ENCODE measurements at places on chromosomes 1 and 21.
A peak's percentile ranks its signal among the peaks of the same experiment; 100 is the strongest.

DNA sequence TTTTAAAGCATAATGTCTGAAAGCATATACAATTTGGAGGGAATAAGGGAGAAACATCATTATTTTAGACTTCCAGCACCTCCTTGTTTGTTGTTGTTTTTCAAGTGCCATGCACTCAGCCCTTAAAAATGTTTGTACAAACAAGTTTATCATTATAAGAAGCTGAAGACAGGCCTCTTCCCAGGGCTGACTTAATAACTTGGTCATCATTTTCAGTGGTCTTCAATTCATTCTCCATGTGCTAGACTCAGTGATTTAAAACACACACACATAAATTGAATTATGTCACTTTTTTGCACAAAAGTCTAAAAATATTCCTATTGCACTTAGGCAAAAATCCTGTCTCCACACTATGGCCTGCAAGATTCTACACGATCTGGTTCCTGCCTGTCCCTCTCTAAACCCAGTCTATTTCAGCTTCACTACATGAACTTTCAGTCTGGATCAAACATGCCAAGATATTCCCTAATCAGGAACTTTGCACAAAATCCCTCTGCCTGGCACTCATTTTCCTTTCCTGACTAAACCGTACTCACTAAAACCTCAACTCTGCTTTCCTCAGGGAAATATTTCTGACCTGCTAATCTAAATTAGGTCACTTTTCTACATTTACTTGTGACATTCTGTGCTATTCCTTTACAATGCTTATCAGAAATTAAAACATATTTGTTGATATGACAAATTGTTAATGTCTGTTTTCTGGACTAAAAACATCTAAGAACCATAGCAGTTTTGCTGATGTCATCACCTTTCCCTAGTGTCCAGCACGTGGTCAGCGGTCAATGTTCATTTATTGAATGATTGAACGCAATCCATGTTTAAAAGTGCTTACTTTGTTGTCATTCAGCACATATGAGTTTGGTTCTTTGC lies 14.8 kb upstream of the GBP5 start:
- H3K4me1 ChIP-seq = no peaks in the 10 kb centered on the region
- no peak for DNase-seq
- no peak overlapping the region for H3K4me3 ChIP-seq
- no peak overlapping the region for H3K27ac ChIP-seq

- no peaks in the 10 kb centered on the region for H3K4me1 ChIP-seq
- no peak overlapping the region for H3K4me3 ChIP-seq
- no peak overlapping the region for H3K27ac ChIP-seq
Measured at GRCh38 chr1:177287994-177288393, 117.2 kb downstream of the BRINP2 start.

- no peak for DNase-seq
- no peak overlapping the region for H3K4me3 ChIP-seq
- H3K27me3 ChIP-seq = peaks cover 9% of the 10 kb centered on the region
- no peaks in the 10 kb centered on the region for H3K4me1 ChIP-seq
- no peaks in the 10 kb centered on the region for H3K36me3 ChIP-seq
- no peak overlapping the region for H3K27ac ChIP-seq
Measured at GRCh38 chr1:3479511-3480368, 25.3 kb downstream of the ARHGEF16 start.

GRCh38 chr1:106266786-106267185 lies 789.7 kb upstream of the PRMT6 start:
- no peaks in the 10 kb centered on the region for H3K36me3 ChIP-seq
- H3K27me3 ChIP-seq = no peaks in the 10 kb centered on the region
- H3K4me3 ChIP-seq = no peak overlapping the region
- H3K27ac ChIP-seq = no peak overlapping the region
- DNase-seq = no peak
- H3K4me1 ChIP-seq = no peaks in the 10 kb centered on the region

GRCh38 chr1:151809290-151809984 lies 4.2 kb upstream of the LINGO4 start:
- no peaks in the 10 kb centered on the region for H3K36me3 ChIP-seq
- no peak overlapping the region for H3K27ac ChIP-seq
- no peak overlapping the region for H3K4me3 ChIP-seq

DNA sequence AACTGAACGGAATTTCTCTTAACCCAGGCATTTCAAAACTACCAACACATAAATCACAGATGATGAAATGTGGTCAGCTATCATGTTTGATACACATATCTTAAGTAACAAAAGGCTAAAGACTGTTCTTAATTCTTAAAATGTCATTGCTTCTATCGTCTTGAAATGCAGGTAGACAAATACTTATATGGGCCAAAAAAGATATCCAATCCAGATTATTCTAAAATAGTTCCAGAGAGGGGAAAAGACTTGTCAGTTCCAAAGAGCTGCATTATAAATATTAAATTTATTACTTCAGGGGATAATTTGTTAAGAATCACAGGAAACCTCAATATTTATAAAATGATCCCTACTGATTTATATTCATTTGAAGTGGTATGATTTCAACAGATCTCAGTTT lies 259.4 kb downstream of the FAF1 start:
- no peak overlapping the region for H3K27ac ChIP-seq
- H3K4me1 ChIP-seq = peaks cover 2% of the 10 kb centered on the region
- no peak for DNase-seq
- H3K36me3 ChIP-seq = no peaks in the 10 kb centered on the region
- H3K4me3 ChIP-seq = no peak overlapping the region
- no peaks in the 10 kb centered on the region for H3K27me3 ChIP-seq

DNA sequence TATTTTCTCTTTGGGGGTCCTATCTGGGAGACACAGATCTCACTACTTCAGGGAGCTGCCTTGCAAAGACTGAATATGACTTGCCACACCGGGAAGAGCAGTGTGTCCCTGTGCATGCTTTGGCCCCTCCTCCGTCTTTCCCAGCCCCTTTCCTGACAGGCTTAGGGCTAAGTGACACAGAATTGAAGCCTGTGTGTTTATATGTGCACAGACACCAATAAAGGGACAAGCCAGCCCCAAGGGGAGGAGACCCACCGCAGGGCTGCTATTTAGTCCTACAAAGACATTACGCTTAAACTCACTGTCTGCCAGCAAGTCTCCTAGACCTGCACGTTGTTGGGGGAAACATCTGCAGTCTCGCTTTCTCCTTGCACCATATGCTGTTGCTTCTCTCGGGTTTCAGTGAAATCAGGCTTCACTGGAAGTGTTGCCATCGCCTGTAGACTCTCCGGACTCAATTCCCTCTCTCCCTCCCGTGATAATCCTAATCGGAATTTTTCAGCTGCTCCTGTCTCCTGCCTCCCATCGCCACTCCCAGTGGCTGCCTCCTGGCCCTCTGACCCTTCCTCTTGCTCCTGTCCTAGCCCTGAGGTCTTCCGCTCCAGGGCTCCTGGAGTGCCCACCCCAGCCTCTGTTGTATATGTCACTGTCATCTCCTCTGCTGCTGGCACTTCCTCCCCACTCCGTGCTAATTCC lies 58.5 kb upstream of the LRRC53 start:
- no peaks in the 10 kb centered on the region for H3K36me3 ChIP-seq
- no peaks in the 10 kb centered on the region for H3K4me1 ChIP-seq
- no peak overlapping the region for H3K27ac ChIP-seq
- no peak overlapping the region for H3K4me3 ChIP-seq
- DNase-seq = no peak

- H3K27ac ChIP-seq = no peak overlapping the region
- no peak overlapping the region for H3K4me3 ChIP-seq
- no peaks in the 10 kb centered on the region for H3K36me3 ChIP-seq
- no peak for DNase-seq
- no peaks in the 10 kb centered on the region for H3K27me3 ChIP-seq
- no peaks in the 10 kb centered on the region for H3K4me1 ChIP-seq
Measured at GRCh38 chr1:152148051-152148450, 11.0 kb downstream of the RPTN start.

- H3K36me3 ChIP-seq = no peaks in the 10 kb centered on the region
- DNase-seq = no peak
- H3K4me1 ChIP-seq = no peaks in the 10 kb centered on the region
- H3K4me3 ChIP-seq = no peak overlapping the region
- no peaks in the 10 kb centered on the region for H3K27me3 ChIP-seq
Measured at GRCh38 chr1:116997636-116998035, 3.9 kb upstream of the CD101 start.

DNA sequence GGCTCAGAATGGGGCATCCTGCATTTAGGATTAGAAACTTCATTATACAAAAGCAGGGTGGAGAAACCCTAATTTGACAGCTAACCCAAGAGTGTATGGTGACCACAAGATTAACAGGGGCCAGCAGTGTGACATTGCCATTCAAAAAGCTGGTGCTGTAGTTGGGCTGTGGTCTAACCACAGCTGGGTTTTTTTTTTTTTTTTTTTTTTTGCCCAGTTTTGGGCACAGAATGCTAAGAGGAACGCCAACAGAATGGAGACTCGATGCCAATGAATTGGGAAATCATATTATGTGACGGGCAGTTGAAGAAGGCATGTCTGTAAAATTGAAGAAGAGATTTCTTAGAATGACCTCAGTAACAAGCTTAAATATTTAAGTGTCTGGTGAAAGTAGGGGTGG lies 58.4 kb downstream of the NFIA start:
- peaks cover 3% of the 10 kb centered on the region for H3K4me1 ChIP-seq
- no peaks in the 10 kb centered on the region for H3K27me3 ChIP-seq
- no peaks in the 10 kb centered on the region for H3K36me3 ChIP-seq
- H3K4me3 ChIP-seq = no peak overlapping the region
- peak overlapping the region; percentile 62 for H3K27ac ChIP-seq
- DNase-seq = no peak

GRCh38 chr1:35364741-35365140 lies 96.2 kb downstream of the ZMYM4 start:
- DNase-seq = no peak
- no peak overlapping the region for H3K4me3 ChIP-seq
- peaks cover 12% of the 10 kb centered on the region for H3K36me3 ChIP-seq
- no peaks in the 10 kb centered on the region for H3K4me1 ChIP-seq
- H3K27ac ChIP-seq = no peak overlapping the region

DNA sequence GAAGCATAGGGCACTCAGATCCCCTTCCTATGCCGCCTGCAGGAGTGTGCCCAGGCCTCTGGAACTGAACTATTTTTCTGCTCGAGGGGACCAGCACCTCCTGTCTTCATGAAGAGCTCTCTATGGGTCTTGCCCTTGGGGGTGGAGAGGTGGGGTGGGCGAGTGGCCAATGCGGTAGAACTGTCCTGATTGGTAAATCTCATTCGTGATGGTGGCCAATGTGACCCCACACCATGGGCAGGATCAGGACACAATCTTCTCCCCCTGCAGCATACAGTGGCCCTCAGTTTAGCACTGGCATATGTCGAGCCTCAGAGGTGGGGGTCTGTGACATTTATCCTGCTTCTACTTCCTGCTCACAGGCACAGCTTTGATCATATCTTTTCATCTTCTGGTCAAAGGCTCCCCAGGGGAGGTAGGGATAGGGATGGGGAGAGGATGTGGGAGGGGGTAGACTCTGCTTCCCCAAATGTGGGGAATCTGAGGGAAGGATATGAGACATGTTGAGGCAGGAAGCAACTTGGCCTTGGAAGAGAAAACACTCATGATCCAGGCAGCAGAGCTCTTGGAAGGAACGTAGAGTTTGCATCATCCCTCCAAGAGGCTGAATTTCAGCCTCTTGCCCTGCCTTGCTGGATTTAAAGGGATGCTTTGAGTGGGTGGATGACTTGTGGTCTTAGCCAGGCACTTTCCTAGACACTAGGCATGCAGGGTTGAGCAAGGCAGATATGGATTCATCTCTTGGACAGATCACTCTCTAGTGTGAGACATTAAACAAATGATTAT lies 81.8 kb downstream of the LAMC2 start:
- H3K27me3 ChIP-seq = no peaks in the 10 kb centered on the region
- no peak for DNase-seq
- H3K36me3 ChIP-seq = no peaks in the 10 kb centered on the region
- no peaks in the 10 kb centered on the region for H3K4me1 ChIP-seq
- H3K4me3 ChIP-seq = no peak overlapping the region
- no peak overlapping the region for H3K27ac ChIP-seq

DNA sequence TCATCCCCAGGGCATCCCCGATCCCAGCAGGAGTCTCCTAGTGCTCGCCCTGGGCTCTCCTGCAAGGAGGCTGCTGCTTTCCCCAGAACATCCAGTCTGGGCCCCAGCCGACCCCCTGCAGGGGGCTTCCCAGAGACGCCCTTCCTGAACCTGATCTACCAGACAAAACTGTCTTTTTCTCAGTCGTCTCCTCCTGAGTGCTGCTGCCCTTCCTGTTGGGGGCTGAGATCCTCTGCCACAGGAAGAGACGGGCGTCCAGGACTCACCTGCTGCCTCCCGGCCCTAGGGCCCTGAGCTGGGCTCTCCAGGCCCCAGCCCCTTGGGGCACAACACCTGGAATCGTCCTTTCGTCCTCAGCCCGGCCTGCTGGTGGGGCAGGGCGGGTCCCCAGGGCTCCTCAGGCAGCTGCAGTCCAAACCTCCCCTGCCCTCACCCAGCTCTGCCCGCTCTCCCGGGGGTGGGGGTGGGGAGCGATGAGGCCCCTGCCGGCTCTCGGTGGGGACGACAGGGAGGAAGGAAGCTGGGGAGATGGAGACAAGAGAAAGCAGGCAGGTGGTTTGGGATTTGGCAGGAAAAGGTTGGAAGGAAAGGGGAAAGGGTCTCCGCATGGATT lies 36.9 kb downstream of the TP73 start:
- H3K36me3 ChIP-seq = no peaks in the 10 kb centered on the region
- no peak overlapping the region for H3K4me3 ChIP-seq
- no peaks in the 10 kb centered on the region for H3K4me1 ChIP-seq
- H3K27ac ChIP-seq = no peak overlapping the region
- DNase-seq = no peak
- H3K27me3 ChIP-seq = no peaks in the 10 kb centered on the region

DNA sequence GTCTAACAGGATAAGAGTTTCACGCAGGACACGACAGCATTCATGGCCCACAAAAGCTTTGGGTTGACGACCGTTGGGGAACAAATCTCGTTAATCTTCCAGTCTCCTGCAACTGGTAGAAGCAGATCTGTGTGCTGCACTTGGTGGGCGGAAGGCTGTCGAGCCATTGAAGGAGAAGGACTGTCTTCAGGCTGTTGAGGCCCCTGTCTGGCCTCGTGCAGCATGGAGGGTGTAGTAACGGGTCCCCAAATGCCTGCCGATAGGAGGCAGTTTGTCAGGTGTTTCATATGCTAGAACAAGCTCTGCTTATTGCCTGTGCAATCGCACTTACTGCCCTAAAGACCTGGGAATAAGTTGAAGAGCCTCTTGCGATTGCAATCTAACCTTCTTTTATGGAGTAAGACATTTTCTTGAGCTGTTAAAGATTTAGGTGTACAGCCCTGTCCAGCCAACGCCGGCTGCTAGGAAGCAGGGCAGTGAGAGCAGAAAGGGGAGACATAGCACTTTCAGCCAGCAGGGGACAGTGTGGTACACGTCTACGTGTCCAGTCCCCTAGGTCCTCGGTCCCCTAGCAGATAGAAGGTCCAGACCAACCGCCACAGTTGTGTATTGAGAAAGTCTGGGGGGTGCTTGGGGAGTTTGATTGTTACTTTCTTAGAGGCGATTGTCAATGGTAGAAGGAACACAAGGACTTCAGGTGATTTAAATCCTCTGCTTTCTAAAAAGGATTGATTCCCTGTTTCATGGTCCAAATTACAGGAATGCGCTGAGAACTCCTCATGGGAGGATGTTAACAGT lies 102.3 kb upstream of the TMPRSS2 start:
- peaks cover 20% of the 10 kb centered on the region for H3K4me1 ChIP-seq
- no peak overlapping the region for H3K4me3 ChIP-seq
- no peaks in the 10 kb centered on the region for H3K36me3 ChIP-seq
- H3K27me3 ChIP-seq = no peaks in the 10 kb centered on the region

- H3K27ac ChIP-seq = no peak overlapping the region
- no peaks in the 10 kb centered on the region for H3K27me3 ChIP-seq
- no peaks in the 10 kb centered on the region for H3K4me1 ChIP-seq
- H3K36me3 ChIP-seq = no peaks in the 10 kb centered on the region
Measured at GRCh38 chr1:81387446-81387845, 413.3 kb upstream of the ADGRL2 start.
